M059J (cell line): ENCODE measurements at places on chromosomes 5 and 9. TPM values are rescaled to one million over a fixed set of nuclear protein-coding genes. Genes with fewer than 3 reads are reported as not detected.

The PIP5KL1 gene
- total RNA-seq, result 1.6 TPM in 1 of 2 replicates, not detected in the other

DNA sequence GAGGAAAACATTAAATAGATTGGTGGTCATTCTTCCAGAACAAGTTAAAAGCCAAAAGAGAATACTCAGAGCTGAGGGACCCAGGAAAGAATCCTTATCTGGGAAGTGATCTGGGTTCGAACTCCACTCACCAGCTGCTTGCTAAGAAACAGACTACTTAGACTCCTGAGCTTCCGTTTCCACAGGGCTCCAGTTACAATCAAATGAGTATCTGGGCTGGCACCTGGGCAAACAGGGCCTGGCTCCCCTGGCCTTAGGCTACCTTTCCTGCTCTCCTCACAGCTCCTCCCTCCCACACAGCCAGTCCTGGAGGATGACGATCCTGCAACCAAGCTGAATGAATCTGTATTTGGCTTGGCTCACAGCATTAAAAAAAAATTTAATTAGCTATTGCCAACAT lies 2.5 kb downstream of the MAPK9 start:
- DNase-seq, result no peak

GRCh38 chr9:6829536-6829935 lies 71.8 kb downstream of the KDM4C start:
- DNase-seq, result no peak

GRCh38 chr9:76650692-76651091 lies 113.5 kb upstream of the PCA3 start:
- DNase-seq, result no peak

- no peak for DNase-seq
These were observed 450.1 kb upstream of the ACTBL2 start for GRCh38 chr5:57932761-57933160.
